ENCODE measurements at places on chromosomes 7 and 10.

DNA sequence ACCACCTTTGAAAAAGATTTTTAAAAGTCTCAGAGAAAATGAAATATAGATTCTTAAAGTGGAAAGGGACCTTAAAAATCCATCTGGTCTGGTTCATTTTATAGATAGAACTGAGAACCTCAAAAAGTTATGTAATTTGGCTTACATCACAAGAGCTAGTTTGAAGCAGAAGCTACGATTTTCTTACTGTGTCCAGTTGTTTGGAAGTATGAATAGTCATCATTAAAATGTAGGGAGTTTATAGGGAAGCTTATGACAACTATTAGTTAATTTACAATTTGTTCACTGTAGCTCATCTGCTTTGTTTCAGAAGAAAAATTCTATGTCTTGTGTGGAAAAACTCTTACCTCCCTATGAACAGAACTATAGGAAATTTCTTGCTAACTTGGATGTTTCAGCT lies 26.9 kb downstream of the ZEB1 start:
- no peak for DNase-seq

GRCh38 chr7:148570510-148570909 lies 20.1 kb upstream of the C7orf33 start:
- no peak for DNase-seq

DNA sequence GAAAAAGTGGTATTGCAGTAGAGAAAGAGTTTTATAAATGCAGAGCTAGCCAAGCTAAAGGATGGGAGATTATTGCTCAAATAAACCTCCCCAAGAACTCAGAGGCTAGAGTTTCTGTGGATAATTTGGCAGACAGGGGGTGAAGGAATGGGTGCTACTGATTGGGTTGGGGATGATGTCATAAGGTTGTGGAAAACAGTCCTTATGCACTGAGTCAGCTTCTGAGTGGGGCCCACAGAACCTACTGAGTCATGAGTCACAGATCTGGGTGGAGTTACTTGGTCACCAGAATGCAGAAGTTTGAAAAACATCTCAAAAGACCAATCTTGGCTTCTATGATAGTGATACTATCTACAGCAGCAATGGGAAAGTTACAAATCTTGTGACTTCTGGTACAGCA lies 1146.7 kb downstream of the TYW1 start:
- no peak for DNase-seq

DNA sequence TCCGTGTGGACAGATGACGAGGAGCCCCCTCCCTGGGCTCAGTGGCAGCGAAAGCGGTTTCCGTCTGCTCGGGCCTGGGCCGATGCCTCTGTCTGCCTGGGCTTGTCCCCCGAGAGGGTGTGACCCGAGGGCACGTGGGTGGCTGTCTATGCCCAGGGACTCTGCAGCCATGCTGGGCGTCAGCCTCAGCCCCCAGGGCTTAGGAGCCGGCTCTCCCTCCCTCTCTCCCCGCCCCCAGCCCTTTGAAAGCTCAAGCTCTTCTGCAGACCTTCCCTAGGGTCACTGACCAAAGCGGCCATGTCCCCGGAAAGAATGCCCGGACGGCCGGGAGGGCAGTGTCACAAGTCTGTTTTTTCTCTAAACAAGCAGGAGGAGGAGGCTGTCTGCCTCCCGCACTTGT lies 7.1 kb downstream of the MICALL2 start:
- DNase-seq, result no peak

GRCh38 chr10:118564652-118565051 lies 30.8 kb downstream of the PRLHR start:
- no peak for DNase-seq

DNA sequence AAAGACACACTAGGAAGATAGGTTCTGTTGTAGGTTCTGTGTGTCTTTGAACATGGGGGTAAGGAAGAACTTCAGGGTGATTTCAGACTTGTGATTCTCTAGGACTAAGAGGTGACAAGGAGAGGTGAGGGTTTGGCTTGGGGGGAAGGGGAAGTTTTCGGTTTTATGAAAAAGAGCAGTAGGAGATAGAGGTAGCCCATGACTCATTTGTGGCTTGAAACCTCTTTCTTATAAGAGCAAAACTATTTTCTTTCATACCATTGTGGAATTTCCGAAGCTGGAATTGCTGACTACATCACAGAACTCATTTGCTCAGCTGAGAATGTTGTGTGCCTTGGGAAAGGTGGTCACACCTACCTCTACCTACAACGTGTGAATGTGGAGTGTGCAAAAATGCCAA lies 39.6 kb upstream of the IKZF1 start:
- DNase-seq, result no peak

DNA sequence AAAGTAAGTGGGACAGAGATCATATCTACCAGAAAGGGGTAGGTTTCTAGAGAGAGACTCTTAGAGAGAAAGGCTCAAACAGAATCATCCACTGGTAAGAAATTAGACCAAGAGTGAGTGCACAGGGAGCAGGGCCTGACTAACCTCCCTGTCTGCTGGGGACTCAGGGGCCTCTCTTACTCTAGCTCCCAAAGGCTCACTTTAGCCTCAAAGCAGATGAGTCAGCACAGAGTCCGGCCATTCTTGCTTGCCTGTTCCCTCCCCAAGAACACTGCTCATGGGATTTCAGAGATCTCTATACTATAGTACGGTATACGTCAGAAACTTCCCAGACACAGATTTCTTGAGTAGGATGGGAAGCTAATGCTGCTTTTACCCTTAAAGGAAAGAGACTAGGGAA lies 32.7 kb downstream of the RBM28 start:
- no peak for DNase-seq

DNA sequence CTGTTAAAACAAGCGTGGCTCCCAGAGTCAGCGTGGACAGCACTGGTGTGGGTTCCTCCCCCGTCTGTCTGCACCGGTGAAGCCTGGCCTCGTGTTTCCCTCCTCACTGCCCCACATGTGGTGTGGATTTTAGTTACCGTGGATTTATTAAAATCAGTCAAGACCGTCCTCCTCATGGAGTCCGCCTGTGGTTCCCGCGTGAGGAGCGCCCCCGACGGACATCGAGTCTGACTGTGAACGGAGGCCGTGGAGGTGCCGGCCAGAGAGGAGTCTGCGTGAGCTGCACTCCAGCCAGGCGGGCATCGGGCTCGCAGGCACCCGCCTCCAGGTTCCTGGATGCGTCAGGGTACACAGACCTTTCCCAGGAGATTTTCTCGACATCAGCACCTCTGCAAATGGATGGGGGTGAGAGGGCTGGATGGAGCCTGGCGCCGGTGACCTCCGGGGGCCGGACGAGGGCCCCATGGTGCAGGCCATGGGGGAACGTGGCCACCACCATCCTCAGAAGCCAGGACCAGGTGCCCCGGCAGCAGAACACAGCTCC lies 26.3 kb upstream of the UTF1 start:
- no peak for DNase-seq

Data from NCI-H1092 (cell line).